ENCODE measurements at places on chromosomes 7 and 10.

DNA sequence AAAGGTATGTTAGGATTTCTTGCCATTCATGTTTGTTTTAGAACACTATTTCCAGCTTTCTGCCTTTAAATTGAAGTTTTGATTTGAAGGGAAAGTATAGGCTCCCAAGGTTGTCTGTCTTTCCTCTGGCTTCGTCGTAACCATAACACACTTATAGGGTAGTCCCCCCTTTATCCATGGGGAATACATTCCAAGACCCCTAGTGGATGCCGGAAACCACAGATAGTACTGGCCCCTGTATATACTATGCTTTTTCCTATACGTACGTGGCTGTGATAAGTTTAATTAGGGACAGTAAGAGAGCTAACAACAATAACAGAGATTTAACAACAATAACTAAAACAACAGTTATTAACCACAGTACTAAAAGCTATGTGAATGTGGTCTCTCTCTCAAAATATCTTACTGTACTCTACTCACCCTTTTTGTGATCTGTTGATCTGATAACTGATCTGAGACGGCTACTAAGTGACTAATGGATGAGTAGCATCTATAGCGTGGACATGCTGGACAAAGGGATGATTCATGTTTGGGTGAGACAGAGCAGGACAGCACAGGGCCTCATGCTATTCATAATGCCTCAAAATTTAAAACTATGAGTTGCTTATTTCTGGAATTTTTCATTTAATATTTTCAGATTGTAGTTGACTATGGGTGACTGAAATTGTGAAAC, 273.1 kb downstream of the AUTS2 start:
- DNase-seq, result no peak

DNA sequence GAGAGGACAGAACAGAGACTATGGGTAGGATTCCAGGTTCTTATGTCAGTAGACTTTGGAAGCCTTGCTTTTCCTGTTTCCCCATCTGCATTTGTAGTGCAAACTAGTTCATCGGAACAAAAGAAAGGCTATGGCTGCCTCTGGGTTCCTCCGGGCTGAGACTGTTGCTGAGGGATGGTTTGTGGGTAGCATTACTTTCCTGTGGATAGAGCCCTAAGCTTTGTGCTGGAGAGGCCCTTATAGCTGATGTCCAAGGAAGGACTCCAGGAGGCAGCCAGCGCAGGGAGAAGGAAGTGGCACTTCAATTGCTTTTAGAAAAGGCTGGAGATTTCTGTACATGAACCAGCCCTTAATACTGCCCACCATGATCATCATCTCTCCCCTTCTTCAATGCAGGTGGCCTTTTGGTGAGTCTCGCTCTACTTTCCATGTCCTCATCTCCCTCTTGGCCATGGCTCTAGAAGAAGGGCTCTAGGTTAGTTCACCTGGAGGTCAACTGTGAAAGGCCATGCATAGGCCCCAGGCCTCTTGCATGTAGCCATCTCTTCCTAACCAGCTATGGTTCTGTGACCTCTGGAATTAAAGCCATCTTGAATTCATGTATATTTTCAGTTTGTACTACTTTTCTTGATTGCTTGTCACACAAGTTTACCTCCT, 15.4 kb downstream of the MXI1 start:
- no peak for DNase-seq

DNA sequence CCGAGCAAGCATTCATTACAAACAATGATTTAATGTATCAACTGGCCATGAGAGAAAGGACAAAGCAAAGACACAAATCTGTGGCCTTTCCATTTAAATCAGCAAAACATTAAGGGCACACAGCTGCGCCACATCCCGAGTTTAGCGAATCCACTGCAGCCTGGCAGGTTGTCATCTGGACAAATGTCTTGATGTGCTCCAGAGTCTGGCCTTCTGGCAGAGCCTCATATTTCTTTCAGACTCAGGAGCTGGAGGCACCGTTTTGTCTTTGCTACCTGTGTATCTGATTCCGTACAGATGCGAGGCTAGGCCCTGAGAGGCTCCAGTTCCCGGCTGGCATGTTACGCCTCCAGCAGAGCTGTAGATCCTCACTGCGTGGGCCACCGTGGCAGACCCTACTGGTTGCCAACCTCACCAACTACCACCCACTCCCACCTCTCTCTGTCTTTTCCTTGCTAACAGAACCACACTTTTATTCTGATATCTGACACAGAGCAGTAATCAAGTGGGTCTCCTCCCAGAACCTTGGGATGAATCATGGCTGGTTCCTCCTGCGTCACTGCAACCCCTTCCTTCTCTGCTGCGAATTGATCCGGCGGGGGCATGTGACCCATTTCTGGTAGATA, 40.9 kb upstream of the EFCAB10 start:
- DNase-seq, result no peak

DNA sequence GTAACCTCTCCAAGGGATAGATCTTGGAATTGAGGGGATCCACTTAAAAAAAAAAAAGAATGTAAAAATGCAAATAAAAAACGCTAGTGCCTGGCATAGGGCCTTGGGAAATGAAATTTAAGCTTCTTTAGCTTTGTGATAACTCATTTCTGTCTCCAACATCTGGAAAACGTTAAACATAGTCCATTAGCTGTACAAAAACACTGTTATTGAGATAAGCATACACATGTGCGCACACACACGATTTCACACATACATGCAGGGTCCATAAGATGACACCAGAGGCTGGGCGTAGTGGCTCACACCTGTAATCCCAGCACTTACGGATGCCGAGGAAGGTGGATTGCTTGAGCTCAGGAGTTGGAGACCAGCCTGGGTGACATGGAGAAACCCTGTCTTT, 13.7 kb upstream of the CUL2 start:
- no peak for DNase-seq

- DNase-seq, result no peak
These were observed 145.3 kb downstream of the SEMA3A start for GRCh38 chr7:84049071-84049836.

DNA sequence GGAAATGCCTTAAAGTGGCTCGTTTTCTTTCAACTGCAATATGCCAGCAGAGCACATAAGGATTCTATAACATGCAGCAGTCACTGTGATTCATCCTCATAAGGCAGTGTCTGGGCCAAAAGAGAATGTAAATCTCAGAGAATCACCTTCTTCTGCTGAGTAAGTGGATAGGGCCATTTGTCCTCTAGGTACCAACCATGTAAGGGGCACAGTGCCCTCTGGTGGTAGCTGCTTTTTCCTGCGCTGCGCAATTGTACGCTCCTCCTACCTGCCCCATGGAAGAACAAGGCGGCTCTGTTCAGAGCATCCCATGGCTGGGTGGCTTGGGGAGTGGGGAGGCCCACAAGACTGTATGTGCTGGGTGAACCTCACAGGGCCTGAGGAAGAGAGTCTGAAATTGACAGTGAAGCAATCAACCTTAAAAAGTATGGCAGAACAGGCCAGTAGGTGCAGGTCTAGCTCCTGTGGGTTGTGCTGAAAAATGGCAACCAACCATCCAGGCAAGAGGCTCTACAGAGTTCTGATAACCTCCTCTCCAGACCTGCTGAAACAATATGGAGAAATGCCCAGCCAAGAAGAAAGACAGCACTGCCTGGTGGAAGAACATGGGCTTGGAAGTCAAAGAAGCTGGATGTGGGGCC, 78.6 kb upstream of the C10orf90 start:
- no peak for DNase-seq

DNA sequence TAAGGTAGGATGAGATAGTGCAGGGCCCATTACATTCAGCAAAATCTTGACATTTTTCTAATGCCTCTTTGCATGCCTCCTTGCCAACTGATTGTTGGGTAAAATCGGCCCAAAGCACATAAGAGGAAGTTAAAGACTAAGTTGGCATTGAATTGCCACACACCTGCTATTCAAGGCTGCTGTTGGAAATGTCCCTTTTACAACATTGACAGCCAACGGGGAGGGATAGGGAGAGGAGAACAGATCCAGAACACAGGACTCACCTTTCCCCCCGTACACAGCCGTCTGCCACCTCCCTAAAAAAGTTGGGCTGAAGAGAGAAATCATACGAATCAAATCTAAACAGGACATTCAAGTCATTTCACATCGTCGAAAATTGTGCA, 695 bp downstream of the FAM237B start:
- no peak for DNase-seq

DNA sequence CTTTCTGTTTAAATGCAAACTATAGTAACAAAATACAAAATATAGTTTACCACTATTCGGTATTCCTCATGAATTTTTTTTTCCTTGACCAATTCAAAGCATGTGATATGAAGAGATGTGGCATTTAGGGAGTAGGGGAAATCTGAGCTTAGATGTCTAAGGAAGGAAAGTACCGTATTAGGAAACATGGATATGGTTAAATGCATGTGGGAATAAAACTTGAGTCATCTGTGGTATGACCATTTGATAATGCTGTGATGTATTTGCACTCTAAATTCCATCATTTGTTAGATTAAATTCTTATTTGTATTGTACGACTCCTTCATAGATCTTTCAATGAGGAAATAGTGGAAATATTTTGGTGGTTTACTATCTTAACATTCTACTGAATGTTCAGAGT, 19.7 kb downstream of the AHR start:
- DNase-seq, result no peak

Measured in T-helper 1 cell (primary cell).